ENCODE measurements at places on chromosomes 5 and 9.

DNA sequence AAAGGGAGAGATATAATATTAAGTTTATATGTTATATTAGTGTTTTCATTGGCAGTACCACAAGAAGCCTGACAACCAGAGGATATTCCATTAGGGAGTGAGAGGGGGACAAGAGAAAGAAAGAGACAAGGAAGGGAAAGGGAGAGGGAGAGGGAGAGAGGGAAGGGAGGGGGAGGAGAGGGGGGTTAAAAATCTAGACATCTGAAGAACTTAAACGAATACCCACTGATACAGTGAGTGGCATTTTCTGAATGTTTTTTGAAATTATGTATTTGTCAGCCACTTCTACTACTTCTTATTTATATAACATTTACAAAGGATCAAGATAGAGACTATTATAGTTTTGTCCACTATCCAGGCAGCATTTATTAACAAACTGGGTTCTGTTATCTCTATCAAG is 11.6 kb upstream of the CEP120 start:
- DNase-seq, result no peak

- DNase-seq, result no peak
Observed at GRCh38 chr9:123324767-123325183, 31.2 kb upstream of the CRB2 start.

DNA sequence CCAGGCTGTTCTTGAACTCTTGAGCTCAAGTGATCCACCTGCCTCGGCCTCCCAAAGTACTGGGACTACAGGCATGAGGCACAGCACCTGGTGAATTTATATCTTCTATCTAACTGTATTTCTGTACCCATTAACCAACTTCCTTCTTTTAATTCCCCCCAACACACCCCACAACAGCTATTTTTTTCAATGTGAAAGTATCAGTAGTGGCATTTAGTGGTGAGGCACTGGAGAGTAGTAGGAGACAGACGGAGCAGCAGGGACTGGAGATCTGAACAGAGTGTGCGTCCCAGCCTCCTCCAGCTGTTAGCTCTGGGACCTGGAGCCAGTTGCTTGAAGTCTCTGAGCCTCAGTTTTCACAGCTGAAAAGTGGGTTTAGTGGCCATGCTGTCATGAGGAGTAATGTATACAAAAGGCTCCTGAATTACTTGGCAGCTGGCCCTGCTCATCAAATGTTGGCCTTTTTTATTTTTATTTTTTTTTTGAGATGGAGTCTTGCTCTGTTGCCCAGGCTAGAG is 11.0 kb upstream of the EEIG1 start:
- no peak for DNase-seq

DNA sequence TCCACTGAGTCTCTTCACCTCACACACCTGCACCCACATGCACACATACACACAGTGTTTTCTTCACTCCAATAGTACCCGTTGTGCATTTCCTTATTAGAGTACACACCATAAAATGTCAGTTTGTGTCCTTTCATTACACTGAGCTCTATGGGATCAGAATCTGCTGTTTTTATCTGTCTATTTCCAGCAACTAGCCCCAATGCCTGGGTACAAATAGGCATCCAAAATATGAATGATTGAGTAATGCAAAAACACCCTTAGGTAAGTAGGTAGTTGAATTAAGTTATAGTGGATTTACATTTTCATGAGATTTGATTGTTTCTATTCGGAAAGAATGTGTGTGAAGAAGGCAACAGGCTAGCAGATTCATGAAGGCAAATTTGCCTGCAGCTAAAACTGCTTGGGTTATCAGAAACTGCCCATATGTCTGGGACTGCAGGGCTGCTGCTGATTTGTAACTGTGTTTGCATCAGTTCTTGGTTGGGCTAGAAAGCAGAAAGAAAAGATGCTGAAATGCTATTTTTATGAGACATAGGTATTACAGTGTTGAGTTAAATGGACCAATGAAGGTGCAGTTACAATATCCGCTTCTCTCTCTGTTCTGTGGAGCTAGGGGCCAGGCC is 26.9 kb downstream of the PPP3R2 start:
- no peak for DNase-seq

All from stimulated activated naive B cell treated with anti-CD40 and anti-IgM and Interleukin-4, amounts not matched to agents 10 μg/mL and 1 μg/mL and 100 μg/mL, for 72 hours (primary cell).